NCI-H1436 (cell line): ENCODE measurements at places on chromosomes 5 and 9.

DNA sequence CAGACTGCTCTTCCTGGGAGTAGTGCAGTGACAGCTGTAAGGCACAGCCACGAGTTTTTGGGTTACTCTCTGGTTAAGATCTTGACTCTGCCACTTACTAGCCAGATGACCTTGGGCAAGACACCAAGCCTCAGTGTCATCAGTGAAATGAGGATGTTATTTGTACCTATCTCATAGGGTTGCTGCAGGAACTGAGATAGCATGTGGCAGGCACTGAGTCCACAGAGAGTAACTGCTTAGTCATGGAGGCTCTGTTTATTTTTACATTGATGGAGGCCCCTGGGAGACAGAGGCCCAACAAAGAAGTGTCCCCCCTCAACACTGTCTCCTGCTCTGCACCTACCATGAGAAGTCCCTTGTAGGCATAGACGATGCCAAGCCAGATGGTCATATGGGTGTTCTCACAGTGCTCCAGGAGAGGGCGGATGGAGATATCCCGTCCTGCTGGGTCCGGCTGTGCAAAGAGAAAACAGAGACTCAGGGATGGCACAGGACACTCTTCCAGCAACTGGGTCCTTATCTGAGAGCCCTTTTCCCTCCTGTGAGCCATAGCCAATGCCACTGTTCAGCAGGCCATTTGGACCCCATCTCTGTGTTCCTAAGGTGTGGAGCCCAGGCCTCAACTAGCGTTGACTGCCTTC is 55.4 kb upstream of the TBC1D2 start:
- DNase-seq: no peak

- peak; percentile 8 for DNase-seq
These were observed 650 bp downstream of the MYORG start for GRCh38 chr9:34375901-34376595.

DNA sequence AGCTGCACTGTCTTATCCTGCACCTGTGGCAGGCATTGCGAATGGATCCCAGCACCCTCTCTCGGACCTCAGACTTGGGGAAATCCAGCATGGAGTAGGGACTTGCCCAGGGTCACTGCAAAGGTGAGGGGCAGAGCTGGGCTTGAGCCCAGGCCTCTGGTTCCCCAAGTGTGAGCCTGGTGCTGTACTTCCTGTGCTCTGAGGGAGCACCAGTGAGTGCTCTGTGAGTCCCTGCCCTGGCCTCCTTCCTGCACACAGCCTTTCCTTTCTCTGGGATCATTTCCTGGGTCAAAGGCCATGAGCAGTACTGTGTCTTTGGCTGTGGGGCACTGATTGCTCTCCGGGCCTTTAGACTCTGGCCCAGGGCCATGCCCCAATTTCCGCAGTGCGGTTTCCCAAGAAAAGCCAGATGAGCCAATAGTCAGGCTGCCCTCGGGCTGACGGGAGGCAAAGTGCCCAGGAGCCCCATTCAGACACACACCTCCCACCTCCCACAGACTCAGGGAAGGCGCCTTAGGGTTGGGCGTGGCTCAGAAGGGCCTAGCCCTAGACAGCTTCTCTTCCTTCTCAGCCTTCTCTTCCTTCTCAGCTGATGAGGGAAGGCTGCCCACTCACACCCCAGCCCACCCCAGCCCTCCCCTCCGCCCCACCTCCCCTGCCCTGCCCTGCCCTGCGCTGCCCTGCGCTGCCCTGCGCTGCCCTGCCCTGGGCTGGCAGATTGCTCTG is 23.3 kb upstream of the TRIM14 start:
- DNase-seq: no peak

GRCh38 chr9:124040935-124041816 is 29.6 kb downstream of the LHX2 start:
- peak; percentile 44 for DNase-seq

- no peak for DNase-seq
These were observed 18.8 kb downstream of the NANS start for GRCh38 chr9:98075332-98075805.

- DNase-seq: peak; percentile 88
These were observed 69.4 kb upstream of the MEF2C start for GRCh38 chr5:88952344-88952743.

- DNase-seq: no peak
These were observed 16.9 kb downstream of the BASP1 start for GRCh38 chr5:17234374-17234773.

DNA sequence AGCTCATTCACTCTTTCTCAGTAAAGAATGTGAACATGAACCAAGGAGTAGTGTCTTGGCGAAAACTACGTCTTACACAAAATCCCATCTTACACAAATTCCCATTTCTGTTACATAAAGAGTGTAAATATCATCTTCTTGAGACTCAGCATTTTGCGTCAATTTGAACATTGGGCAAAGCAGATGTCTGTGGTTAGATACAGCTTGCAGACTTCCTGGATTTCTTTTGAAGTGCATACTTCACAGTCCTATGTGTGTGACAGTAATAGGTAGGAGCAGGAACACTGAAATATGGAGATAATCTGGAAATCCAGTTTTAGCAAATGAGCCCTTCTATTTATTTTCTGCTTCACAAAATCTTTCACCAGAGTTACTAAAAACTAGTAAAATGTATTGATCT is 58.8 kb downstream of the C6 start:
- DNase-seq: no peak

- DNase-seq: no peak
These were observed 78.9 kb downstream of the FAM170A start for GRCh38 chr5:119708076-119708790.

GRCh38 chr5:150356575-150357294 is 762 bp upstream of the TCOF1 start:
- no peak for DNase-seq

GRCh38 chr9:2059274-2059929 is 44.3 kb downstream of the SMARCA2 start:
- no peak for DNase-seq

- DNase-seq: no peak
These were observed 26.4 kb downstream of the TMOD1 start for GRCh38 chr9:97527626-97528528.

DNA sequence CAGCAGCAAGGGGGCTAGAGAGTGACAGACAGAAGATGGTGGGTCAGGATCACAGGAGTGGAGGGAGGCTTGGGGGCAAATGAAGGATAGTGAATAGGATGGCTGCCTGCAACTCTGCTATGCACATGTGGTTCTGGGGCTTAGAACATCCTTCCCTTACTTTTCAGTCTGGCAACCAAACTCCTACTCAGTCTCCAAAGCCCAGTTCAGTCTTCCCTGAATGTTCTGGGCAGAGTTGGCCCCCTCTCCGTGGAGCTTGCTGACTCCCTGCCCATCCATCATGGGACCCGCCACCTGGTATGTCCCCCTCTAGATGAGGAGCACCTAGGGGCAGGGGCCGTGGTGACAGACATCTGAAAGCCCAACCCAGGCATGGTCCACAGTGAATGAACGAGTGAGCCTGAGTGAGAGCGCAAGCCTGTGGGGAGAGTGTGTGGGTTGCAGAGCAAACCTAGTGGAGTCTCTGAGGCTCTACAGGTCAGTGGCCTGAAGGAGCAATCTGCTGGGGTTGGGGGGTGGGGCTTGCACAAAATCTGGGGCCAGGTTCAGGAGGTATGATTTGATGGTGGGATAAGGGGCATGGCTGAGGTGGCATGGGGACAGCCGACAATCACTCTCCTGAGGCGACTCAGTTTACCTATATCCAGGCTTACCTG is 180.6 kb downstream of the FGF18 start:
- DNase-seq: no peak

- peak; percentile 84 for DNase-seq
These were observed at the start of gene RXRA for GRCh38 chr9:134325813-134326723. TSS of gene RXRA (plus strand) at chr9:134326455. CDS start at chr9:134326632, 177 bp downstream.

GRCh38 chr5:25892211-25892610 is 1146.2 kb downstream of the CDH9 start:
- no peak for DNase-seq

DNA sequence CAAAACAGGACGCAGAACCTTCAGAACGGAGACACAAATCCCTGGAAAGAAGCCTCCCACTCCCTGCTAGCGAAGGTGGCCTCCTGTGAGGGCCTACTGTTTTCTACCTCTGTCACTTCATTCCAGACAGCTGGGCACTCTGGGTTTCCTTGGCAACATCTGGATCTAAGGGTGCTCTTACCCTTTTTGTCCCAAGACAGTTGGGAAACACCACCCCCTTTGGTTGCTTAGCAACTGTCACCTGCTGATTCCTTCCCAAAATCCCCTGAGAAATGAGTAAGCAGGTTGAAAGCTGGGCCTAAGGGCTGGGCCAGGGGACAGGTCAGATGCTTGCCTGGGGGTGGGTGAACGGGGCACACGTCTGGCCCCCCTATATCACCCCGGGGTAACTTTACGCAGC is 29.4 kb downstream of the NANS start:
- peak; percentile 79 for DNase-seq

- no peak for DNase-seq
These were observed 207.1 kb upstream of the PAPPA start for GRCh38 chr9:115946530-115946929.

DNA sequence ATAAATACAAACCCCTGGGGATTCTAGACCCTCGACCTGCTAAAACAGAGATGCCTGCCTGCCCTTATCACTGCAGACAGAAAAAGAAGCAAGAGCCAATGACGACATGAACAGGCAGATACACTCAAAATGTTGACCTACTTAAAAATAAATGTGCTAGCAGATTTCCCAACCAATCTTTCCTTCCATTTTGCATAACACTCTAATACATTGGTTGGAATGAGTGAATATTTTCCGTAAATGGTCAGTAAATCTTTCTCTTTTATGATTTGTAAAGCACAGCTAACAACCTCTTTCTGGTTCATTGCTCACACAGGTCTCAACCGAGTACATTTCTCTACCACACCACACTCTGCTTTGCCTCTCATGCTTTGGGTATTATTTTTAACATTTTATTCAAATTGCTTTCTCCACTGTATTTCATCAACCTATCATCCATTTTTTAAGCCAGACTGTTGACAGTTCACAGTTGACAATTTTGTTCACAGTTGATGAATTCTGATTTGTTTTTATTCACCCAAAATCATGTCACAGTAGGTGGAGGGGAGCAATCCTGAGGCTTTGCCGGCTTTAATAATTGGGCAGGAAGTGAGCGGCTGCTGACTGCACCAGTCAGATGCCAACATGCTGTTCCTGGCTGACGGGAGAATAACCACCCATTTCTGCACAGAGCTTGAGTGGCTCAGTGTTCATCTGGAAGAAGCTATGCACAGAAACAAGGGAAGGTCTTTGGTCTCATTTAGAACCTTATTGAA is 426.6 kb downstream of the SPOCK1 start:
- no peak for DNase-seq

GRCh38 chr9:123999661-124000060 is 11.9 kb upstream of the LHX2 start:
- DNase-seq: no peak

DNA sequence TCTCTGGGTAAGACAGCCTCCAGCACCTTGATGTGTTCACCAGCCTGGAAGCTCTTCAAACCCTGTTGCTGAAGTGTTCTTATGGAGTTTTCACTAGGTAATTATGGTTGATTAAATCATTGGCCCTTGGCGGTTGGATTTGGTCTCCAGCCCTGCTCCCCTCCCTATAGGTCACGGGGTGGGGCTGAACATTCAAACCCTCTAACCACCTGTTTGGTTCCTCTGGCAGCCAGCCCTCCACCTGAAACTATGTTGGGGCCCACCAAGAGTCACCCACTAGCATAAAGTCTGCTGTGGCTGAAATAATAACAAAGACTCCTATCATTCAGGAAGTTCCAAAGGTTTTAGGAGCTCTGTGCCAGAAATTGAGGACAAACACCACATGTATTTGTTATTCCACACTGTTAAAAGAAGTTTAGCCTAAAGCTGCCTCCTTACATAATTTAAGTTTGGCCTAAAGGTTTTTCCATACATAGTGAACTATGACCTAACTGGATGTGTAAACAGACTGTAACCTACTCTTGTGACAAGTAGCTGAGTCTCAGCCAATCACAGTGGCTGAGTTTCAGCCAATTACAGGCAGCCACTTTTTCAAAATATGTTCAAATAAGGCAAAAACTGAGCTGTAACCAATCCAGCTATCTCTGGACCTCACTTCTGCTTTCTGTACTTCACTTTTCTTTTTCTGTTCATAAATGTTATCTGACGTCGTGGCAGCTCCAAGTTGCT is 34.8 kb downstream of the TMEM252 start:
- DNase-seq: no peak

- no peak for DNase-seq
These were observed 43.4 kb upstream of the KIAA1958 start for GRCh38 chr9:112443200-112443599.
